Cardiac muscle cell (in vitro differentiated cells and primary cell): ENCODE measurements at places on chromosomes 2 and 18.
A peak's percentile ranks its signal among the peaks of the same experiment; 100 is the strongest.

GRCh38 chr18:9658087-9658641 is 43.8 kb upstream of the PPP4R1 start:
- no peak overlapping the region for H3K27ac ChIP-seq
- H3K4me1 ChIP-seq = no peaks in the 10 kb centered on the region
- no peaks in the 10 kb centered on the region for H3K36me3 ChIP-seq
- H3K27me3 ChIP-seq = no peaks in the 10 kb centered on the region
- no peak for DNase-seq

- DNase-seq = no peak
- no peak overlapping the region for H3K4me3 ChIP-seq
- peaks cover 26% of the 10 kb centered on the region for H3K4me1 ChIP-seq
- peak overlapping the region; percentile 85 for H3K27ac ChIP-seq
- H3K36me3 ChIP-seq = no peaks in the 10 kb centered on the region
Measured at GRCh38 chr18:58966005-58966677, 101.5 kb downstream of the ZNF532 start.

DNA sequence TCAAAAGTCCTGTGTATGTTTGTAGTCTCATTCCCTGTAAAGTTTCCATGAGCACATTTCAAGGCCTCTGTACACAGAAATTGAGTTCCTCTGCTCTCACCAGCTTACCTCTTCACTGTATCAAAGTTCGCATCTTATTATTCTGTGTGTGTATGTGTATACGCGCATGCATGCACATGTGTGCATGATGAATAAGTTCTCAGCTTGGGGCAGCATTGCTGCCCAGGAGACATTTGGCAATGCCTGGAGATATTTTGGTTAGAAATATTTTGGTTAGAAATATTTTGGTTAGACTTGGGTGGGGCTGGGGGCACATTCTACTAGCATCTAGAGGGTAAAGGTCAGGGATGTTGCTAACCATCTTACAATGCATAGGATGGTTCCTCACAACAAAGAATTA is 23.4 kb downstream of the TCF7L1 start:
- no peak for DNase-seq
- peaks cover 8% of the 10 kb centered on the region for H3K4me1 ChIP-seq
- no peaks in the 10 kb centered on the region for H3K27me3 ChIP-seq
- no peaks in the 10 kb centered on the region for H3K36me3 ChIP-seq
- H3K27ac ChIP-seq = no peak overlapping the region
- no peak overlapping the region for H3K4me3 ChIP-seq

DNA sequence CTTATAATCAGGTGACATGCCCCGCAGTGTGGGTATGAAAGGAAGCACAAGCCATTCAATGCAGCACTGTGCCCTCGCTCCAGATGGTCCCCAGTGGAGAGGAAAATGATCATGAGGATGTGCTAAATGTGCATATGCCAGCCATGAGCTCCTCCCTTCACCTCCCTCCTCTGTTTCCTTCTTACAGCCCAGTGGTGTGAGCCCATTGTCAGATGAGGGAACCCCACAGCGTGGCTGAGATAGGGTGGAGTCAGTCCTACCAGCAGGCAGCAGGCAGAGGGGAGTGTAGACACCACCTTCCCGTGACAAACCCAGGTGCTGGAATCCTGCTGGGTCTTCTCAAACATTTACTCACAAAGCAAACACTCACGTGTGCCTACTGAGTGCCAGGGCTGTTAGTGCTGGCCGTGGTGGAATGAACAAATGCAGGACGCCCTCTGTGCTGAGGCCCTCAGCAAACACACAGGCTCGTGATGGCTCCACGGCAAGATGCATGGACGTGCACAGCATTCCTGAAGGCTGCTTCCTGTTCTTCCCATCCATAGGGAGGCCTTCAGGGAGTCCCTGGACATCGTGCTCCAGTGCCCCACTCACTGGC is 181.7 kb upstream of the TPO start:
- H3K4me1 ChIP-seq = no peaks in the 10 kb centered on the region
- H3K27me3 ChIP-seq = no peaks in the 10 kb centered on the region
- no peak for DNase-seq
- H3K4me3 ChIP-seq = no peak overlapping the region

GRCh38 chr18:77234504-77235365 is 14.9 kb upstream of the GALR1 start:
- H3K27me3 ChIP-seq = no peaks in the 10 kb centered on the region
- H3K27ac ChIP-seq = no peak overlapping the region
- no peaks in the 10 kb centered on the region for H3K36me3 ChIP-seq
- no peak for DNase-seq
